ENCODE measurements at places on chromosomes 11 and 22.

DNA sequence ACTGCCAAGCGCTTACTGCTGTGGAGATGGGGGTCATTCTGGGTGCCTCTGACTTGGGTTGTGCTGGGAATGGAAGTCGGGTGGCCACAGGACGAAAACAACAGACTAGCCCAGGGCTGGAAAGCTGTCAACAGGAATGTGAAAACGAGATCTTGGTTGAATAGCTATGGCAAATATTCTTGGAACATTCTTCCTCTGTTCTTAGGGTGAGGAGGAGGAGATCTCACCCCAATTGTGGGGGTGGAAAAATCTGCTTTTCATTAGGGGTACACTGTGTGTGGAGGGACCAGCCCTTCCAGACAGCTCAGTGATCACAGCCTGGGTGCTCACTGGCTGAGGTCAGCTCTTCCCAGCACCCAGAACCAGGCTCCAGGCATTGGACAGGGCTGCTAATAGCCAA, 52.0 kb upstream of the PRSS23 start:
- no peak for DNase-seq

- no peak for DNase-seq
Observed at GRCh38 chr11:46686886-46687795, 13.3 kb downstream of the ARHGAP1 start.

DNA sequence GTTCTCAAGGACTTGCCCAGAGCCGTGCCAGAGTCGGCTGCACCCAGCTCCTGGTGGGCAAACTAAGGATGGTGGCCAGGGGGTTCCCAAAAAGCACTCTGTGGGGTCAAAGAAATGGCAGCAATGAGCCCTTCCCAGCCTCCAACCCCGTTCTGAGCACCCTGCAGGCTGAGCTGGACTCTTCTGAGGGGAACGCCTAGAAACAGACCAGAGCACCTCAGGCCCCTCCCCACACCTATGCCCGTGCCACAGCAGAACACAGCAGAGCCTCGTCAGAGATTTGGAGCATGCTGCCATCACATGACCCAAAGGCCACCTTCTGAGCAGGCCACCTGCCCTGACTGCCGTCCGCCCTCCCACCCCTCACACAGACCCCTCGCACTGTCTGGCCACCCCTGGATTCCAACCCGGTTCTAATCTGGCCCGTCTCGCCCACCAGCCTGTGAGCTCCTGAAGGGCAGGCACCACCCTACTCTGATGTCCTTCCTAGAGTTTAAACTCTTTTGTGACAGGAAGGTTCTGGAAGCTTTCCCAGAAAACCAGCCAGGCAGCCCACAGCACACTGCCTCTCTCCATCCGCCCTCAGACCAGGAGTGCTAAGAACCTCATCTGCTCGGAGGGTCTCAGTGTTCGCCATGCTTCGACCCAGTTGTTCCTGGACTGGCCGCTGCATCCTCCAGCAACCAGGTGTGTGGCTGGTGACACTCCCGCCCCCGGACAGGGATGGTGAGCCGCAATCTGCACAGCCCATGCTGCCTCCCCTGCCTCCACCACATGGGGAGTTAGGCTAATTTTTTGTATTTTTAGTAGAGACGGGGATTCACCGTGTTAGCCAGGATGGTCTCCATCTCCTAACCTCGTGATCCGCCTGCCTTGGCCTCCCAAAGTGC, 97.6 kb downstream of the CELSR1 start:
- no peak for DNase-seq

- no peak for DNase-seq
Observed at GRCh38 chr11:102971766-102972165, 16.2 kb upstream of the MMP13 start.

DNA sequence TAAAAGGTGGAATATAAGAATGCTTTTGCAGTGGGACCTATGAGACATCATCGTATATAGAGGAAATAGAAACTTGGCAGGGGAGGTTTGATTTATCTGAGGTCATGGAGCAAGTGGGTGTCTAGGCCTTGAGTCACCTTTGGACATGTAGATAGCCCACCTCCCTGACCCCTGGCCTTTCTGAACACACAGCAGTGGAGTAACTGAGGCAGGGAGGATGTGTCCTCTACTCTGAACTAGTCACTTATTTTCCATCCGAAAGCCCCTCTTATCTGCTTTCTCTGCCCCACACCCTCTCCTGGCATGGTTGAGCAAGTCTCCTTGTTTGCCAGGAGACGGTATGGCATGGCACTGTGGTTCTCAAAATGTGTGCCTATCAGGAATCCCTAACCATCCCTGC, 7.9 kb downstream of the CD82 start:
- DNase-seq, result no peak

- no peak for DNase-seq
Observed at GRCh38 chr22:46009730-46010129, 32.8 kb upstream of the WNT7B start.

DNA sequence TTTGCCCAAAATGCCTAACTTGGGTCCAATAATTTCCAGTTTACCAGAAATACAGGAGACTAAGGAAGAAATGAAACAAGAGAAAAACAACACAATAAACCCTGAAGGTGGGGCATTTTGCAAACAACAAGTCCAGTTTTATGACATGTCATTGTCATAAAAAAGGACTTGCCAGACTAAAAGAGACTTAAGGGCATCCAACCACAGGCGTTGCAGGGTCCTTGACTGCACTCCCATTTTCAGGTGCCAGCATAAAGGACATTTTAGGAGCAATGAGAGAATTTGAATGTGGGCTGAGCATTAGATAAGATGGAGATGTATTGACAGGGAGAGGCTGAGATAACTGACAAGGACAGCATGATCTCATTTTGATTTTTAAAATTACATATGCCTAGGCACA, 28.1 kb upstream of the DAGLA start:
- DNase-seq, result no peak

- DNase-seq, result no peak
Observed at GRCh38 chr11:13970986-13971385, 8.5 kb downstream of the SPON1 start.

- no peak for DNase-seq
Observed at GRCh38 chr22:29510542-29510941, 30.5 kb downstream of the NEFH start.

- DNase-seq, result no peak
Observed at GRCh38 chr11:68406324-68407313, 53.9 kb upstream of the PPP6R3 start.

GRCh38 chr22:27538666-27539065, 262.9 kb downstream of the MN1 start:
- no peak for DNase-seq

DNA sequence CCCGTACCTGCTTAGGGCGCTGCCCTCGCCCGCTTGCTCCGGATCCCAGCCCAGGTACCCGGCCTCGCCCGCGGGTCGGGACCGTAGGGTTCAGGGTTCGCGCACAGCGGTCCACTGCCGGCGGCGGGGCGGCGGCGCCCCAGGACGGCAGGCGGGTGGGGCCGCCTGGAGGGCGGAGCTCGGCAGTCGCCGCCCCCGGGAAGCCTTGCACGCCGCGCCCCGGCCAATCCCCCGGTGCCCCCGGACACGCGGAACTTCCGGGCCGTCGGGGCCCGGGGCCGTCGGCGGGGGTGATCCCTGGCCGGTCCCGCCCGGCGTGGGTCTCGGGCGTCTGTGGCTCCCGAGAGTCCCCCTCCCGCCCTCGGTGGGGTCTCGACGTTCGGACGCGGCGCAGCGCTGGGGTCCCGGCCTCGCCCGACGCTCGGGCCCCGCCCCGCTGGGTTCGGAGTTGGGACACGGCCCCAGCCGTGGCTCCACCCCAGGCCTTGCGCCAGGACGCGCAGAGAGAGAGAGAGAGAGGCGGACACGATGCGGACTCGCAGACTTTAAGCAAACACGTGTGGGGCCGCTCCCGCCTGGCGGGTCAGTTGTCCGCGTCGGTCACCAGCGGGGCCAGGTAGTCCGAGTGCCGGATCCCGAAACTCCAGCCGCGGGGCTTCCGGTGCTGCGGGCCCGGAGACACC, at the start of gene TYMP:
Gene TYMP, minus strand, starts transcription at position 116 of the 683 bp plus-strand sequence. CDS start 303 bp downstream, outside the sequence.
- no peak for DNase-seq

GRCh38 chr11:19580646-19581045, 132.0 kb upstream of the NAV2 start:
- no peak for DNase-seq

GRCh38 chr11:122258446-122259194, 142.6 kb upstream of the BLID start:
- DNase-seq, result no peak

DNA sequence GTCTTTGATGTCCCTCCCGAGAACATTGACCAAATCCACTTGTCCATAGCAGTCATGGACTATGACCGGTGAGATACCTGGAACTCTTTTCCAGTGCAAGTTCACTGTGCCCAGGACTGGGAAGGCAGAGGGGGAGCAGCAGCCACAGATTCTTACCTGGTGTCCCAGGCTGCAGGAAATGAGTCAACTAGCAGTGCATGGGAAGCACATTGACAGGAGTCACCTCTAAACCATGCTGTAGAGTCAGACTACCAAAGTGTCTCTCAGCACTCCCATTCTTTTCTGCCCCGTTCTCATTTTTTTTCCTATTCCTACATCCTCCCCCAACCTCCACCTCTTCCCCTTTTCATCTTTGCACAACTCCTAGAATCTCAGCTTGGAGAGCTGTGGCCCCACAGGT, 67.2 kb upstream of the OLFML1 start:
- DNase-seq, result no peak

DNA sequence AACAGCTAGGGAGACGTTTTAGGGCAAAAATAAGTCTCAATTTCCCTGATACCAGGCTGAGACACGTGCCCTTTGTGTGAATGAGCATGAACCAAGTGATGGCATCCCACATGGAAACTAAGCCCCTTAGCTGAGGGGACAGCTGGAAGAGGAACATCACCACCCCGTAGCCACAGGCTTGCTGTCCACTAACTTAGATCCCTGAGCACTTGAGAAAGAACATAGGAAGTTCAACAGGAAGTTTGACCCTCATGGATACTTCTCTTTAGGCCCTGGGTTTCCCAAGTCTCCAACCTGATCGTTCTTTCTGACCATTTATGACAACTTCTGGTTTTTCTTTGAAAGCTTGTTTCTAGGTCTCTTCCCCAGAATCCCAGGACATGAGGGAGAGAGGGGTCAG, 11.6 kb upstream of the CKAP5 start:
- no peak for DNase-seq

DNA sequence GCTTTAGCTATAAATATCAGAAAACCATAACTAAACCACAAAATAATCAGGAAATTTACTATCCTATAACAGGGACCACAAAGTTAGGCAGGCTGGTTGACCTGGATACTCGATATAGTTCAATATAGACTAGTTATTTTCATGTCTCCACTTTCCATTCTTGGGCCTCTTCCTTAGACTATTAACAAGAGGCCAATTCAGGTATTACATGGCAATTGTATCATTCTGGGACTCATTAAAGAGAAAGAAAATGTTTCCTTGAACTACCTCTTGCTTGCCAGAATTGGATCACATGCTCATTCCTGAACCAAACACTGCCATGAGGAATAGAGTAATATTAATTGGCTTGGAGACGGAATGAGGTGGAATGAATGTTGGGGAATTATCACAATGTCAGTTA, 76.0 kb downstream of the EIF3M start:
- no peak for DNase-seq

GRCh38 chr11:75851203-75851602, 36.2 kb downstream of the UVRAG start:
- no peak for DNase-seq

- DNase-seq, result peak; percentile 1
Observed at GRCh38 chr22:49765091-49765771, 62.4 kb downstream of the BRD1 start.

GRCh38 chr11:12846786-12847615, 162.1 kb upstream of the RASSF10 start:
- peak; percentile 72 for DNase-seq

- DNase-seq, result no peak
Observed at GRCh38 chr11:86459682-86460460, 85.2 kb downstream of the CCDC81 start.

GRCh38 chr11:132080127-132080526, 709.7 kb downstream of the NTM start:
- DNase-seq, result no peak

Data from DND-41 (cell line).